H1 (cell line): ENCODE measurements at places on chromosomes 16 and 17. TPM values are rescaled to one million over a fixed set of nuclear protein-coding genes. Genes with fewer than 3 reads are reported as not detected.

GRCh38 chr16:47562366-47562765 is 101.2 kb downstream of the PHKB start:
- no peaks in the 10 kb centered on the region for H3K27me3 ChIP-seq
- H3K4me3 ChIP-seq = no peak overlapping the region
- no peaks in the 10 kb centered on the region for H3K36me3 ChIP-seq
- DNase-seq = no peak

DNA sequence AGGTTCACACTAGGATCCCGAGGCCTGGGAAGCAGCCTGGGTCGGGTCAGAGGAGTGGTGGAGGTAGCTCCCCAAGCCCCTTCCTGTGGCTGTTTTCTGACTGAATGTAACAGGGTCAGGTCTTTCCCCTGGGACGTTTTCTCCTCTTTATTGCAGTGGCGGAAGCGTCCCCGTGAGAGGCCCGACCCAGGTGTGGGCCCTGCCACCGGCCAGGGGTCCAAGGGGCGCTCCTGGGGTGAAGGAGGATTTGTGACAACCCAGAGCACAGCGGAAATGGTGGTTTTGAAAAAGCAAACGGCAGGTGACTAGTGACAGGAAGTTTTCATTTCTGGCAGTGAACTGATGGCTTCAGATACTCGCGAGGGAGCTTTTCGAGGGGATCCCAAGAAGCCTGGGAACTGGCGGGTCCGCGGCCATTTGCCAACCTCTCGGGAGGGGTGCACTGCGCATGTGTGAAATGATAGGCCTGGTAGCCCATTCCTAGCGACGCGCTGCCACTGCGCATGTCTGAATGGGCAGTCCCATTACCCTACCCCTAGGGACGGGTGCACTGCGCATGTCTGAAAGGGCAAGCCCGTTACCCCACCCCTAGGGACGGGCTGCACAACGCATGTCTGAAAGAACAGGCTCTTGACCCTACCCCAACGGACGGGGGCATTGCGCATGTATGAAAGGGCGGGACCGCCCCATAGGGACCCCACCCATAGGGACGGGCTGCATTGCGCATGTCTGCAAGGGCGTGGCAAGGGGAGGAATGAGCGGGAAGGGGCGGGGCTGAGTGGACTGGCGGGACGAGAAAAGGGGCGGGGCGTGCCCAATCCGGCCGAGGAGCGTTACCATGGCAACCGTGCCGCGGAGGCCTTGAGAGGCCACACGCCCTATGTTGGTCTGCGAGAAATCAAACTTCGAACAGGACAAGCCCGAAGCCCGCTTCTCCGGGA is 1747.9 kb downstream of the TP53TG3F start:
- H3K27me3 ChIP-seq = no peaks in the 10 kb centered on the region
- H3K36me3 ChIP-seq = peaks cover 3% of the 10 kb centered on the region; the same call in 1 of the 2 replicates
- DNase-seq = no peak
- no peak overlapping the region for H3K4me3 ChIP-seq
- H3K4me1 ChIP-seq = no peaks in the 10 kb centered on the region
- no peak overlapping the region for H3K27ac ChIP-seq

DNA sequence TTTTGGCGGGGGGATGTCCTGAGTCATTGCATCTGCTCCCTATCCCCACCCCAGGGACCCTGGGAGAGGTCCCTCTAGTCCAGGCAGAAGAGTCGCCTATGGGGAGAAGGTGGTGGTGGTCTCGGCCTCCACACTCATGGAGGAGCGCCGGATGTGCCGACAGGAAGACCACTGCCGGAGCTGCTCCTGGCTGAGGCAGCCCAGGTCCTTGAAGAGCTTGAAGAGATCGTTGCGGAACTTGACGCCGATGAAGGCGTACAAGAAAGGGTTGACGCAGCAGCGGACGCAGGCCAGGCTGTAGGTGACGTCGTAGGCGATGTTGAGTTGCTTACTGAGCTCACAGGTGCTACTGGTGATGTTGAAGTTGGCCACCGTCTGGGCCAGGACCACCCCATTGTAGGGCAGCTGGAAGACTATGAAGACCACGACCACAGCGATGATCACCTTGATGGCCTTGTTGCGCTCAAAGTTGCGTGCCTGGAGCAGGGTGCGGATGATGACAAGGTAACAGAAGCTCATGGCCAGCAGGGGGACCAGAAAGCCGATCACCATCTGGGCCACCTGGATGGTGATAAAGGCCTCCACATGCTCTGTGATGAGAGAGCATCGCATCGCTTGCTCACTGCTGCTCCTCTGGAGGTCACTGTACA is 10.5 kb downstream of the CCR7 start:
- no peak overlapping the region for H3K27ac ChIP-seq
- DNase-seq = no peak
- no peaks in the 10 kb centered on the region for H3K27me3 ChIP-seq

CHAD gene
- 0.17 TPM in 1 of 2 replicates, not detected in the other for total RNA-seq

GRCh38 chr17:32826076-32826475 is 50.8 kb downstream of the MYO1D start:
- no peak for DNase-seq
- H3K27me3 ChIP-seq = no peaks in the 10 kb centered on the region
- H3K4me3 ChIP-seq = no peak overlapping the region
- no peak overlapping the region for H3K27ac ChIP-seq
- H3K4me1 ChIP-seq = no peaks in the 10 kb centered on the region
- no peaks in the 10 kb centered on the region for H3K36me3 ChIP-seq

- no peaks in the 10 kb centered on the region for H3K36me3 ChIP-seq
- peaks cover 17% of the 10 kb centered on the region; the same call in 1 of the 2 replicates for H3K27me3 ChIP-seq
- peaks cover 33% of the 10 kb centered on the region for H3K4me1 ChIP-seq
- DNase-seq = no peak
These were observed 3.7 kb upstream of the RAB40C start for GRCh38 chr16:586047-586644.

CACNA1G gene
- total RNA-seq = 4.8 and 4.9 TPM in 2 replicates

KLHL11 gene
- total RNA-seq = 12.8 and 13.7 TPM in 2 replicates

GRCh38 chr17:1509290-1509881 is 7.0 kb downstream of the INPP5K start:
- no peaks in the 10 kb centered on the region for H3K36me3 ChIP-seq
- no peak overlapping the region for H3K27ac ChIP-seq
- H3K27me3 ChIP-seq = no peaks in the 10 kb centered on the region
- H3K4me3 ChIP-seq = no peak overlapping the region
- H3K4me1 ChIP-seq = no peaks in the 10 kb centered on the region
- no peak for DNase-seq

- DNase-seq = no peak
- H3K4me3 ChIP-seq = no peak overlapping the region
- H3K4me1 ChIP-seq = peaks cover 8% of the 10 kb centered on the region; the same call in 1 of the 2 replicates
- no peak overlapping the region for H3K27ac ChIP-seq
- no peaks in the 10 kb centered on the region for H3K36me3 ChIP-seq
- peaks cover 15% of the 10 kb centered on the region for H3K27me3 ChIP-seq
These were observed 104.7 kb downstream of the MRM1 start for GRCh38 chr17:36705874-36706731.

DNA sequence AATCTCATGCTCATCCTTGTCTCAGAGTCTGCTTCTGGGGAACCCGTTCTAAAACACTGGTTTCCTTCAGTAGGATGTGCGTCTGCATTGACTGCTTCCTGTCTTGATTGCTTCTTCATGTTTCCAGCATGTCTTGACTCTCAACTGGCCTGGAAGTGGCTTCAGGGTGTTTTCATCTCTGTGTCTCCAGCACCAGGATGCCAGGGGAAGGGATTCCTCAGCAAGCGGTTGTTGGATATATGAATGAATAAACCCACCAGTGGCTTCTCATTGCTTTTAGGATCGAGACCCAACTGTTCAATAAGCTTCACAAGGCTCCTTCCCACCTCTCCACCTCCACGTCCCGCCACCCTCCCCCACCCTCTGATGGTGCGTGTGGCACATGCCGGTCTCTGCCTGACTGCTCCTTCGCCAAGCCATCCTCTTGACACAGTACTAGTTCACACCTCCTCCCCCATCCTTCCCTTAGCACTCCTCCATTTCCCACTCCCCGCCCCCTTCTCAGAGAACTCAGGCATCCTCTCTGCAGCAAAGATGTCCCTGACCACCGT is 14.1 kb upstream of the TNS4 start:
- H3K4me1 ChIP-seq = peaks cover 4% of the 10 kb centered on the region
- no peak for DNase-seq
- no peak overlapping the region for H3K4me3 ChIP-seq
- no peaks in the 10 kb centered on the region for H3K27me3 ChIP-seq
- no peak overlapping the region for H3K27ac ChIP-seq
- no peaks in the 10 kb centered on the region for H3K36me3 ChIP-seq

PDP2 gene
- 36.0 and 36.5 TPM in 2 replicates for total RNA-seq

DNA sequence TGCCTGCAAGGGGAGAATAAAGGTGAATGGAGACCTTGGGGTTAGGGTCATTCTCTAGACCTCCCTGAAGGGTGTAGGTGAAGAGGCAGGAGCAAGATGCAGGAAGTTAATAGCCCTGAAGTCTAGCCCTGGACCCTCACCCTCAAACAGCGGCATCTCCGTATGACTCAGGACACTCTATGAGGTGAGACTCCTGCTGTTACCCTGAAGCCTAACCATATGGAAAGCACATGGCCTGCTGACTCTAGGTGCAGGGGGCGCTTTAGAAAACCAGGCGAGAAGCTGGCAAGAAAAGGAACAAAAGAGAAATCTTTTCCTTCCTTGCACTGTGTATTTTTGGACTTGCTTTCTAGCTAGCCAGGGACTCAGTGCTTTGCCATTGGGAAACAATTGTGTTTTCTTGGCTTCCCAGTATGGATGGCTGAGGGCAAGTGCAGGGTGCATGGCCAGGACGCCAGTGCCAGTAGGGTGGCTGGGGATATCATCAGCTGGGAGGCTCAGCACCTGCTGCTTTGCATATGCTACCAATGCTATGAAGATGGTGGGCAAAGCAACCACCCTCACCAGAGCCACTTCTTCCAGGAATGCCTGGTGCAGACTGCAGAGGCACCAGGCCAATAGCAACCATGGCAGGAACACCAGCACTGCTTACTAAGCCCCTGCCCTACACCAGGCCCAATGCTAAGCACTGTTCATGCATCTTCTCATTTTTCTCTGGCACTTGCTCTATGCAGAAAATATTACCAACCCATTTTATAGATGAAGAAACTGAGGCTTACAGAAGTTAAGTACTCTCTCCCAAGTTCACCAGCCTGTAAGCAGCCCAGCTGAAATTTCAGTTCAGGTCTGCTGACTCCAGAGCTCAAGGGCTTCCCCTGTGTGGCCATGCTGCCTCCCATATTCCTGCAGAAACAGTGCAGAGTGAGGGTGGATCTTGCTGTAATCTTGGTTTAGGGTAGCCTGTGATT is 425.1 kb downstream of the SLC39A11 start:
- DNase-seq = no peak
- H3K4me1 ChIP-seq = no peaks in the 10 kb centered on the region
- no peak overlapping the region for H3K27ac ChIP-seq
- no peak overlapping the region for H3K4me3 ChIP-seq

- H3K4me3 ChIP-seq = no peak overlapping the region
- H3K36me3 ChIP-seq = no peaks in the 10 kb centered on the region
- no peak for DNase-seq
- no peaks in the 10 kb centered on the region; the same call in 1 of the 2 replicates for H3K4me1 ChIP-seq
- peaks cover 17% of the 10 kb centered on the region for H3K27me3 ChIP-seq
These were observed 47.5 kb upstream of the MEOX1 start for GRCh38 chr17:43709210-43709609.

DNA sequence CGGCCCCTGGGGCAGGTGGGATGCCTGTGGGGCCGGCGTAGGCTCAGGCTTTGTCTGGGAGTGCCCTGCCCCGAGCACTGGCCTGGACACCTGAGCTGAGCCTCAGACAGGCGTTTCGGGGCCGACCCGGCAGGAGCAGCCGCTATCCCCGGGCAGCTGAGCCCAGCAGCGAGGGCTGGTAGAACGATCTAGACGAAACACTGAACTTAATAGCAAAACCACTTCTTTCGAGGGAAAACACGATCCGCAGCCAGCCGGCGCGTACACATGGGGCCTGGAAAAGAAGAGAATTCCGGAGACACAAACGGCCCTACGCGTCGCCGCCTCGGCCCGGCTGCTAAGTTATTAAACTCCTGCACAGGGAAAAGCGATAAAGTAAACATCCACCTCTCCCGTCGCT is 22.0 kb upstream of the SSTR5 start:
- no peak overlapping the region for H3K27ac ChIP-seq
- no peaks in the 10 kb centered on the region; the same call in 1 of the 2 replicates for H3K27me3 ChIP-seq
- H3K4me1 ChIP-seq = peaks cover 7% of the 10 kb centered on the region
- H3K36me3 ChIP-seq = no peaks in the 10 kb centered on the region
- DNase-seq = no peak

EFNB3 gene
- total RNA-seq = 15.0 and 16.0 TPM in 2 replicates

GRCh38 chr17:8173056-8173870 is 2.9 kb downstream of the TMEM107 start:
- no peak for DNase-seq
- no peaks in the 10 kb centered on the region for H3K36me3 ChIP-seq

ASIC2 gene
- total RNA-seq = 1.1 and 1.2 TPM in 2 replicates

PRCD gene
- 1.4 and 2.1 TPM in 2 replicates for total RNA-seq

- H3K27me3 ChIP-seq = no peaks in the 10 kb centered on the region
- no peaks in the 10 kb centered on the region for H3K4me1 ChIP-seq
- no peak overlapping the region for H3K27ac ChIP-seq
- H3K4me3 ChIP-seq = no peak overlapping the region
- H3K36me3 ChIP-seq = no peaks in the 10 kb centered on the region
- no peak for DNase-seq
These were observed 23.1 kb downstream of the SPACA3 start for GRCh38 chr17:33014751-33015150.

DNA sequence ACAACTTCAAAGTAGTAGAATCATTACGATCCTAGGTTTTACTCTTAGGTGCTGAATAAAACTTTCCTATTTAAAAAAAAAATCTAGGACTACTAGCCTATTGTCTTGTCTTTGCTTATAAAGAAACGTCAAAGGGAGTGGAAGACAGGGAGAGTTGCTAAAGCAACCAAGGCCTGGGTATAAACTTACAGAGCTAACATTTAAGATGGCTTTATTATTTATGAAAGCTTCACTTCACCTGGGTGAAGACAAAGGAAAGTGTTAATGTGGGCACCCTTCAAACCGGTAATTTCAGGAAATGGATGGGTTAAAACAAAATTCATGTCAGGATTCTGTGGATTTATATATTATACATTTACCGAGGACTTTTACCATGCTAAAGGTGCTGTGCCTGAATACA is 2.5 kb downstream of the DUSP14 start:
- no peak for DNase-seq
- H3K4me1 ChIP-seq = peaks cover 13% of the 10 kb centered on the region
- no peaks in the 10 kb centered on the region; the same call in 1 of the 2 replicates for H3K27me3 ChIP-seq
- no peak overlapping the region for H3K4me3 ChIP-seq

DNA sequence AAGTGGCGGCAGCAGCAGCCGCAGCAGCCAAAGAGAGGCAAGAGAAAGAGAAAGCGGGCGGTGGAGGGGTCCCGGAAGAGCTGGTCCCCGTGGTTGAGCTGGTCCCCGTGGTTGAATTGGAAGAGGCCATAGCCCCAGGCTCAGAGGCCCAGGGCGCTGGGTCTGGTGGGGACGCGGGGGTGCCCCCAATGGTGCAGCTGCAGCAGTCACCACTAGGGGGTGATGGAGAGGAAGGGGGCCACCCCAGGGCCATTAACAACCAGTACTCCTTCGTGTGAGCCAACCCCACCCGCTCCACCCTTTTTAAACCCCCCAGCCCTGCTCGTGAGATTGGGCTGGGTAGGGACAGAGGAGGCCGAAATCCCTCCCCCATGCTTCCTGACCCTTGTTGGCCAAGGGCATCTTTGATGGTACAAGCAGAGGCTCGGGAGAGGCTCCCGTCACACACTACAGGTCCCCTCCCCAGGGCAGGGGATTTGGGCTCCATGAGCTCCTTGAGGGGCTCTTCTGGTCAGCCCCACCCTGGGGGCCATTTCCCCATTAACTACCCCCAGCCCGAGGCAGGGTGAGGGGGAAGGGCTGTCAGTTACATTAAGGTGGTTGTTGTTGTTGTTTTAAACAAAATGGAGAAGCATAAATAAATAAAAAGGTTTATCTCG is 4.6 kb upstream of the ATP2A1 start:
- peaks cover 6% of the 10 kb centered on the region for H3K4me1 ChIP-seq
- no peaks in the 10 kb centered on the region for H3K27me3 ChIP-seq
- no peak overlapping the region for H3K4me3 ChIP-seq
- peak; percentile 87 for DNase-seq
- H3K27ac ChIP-seq = no peak overlapping the region
- peaks cover 14% of the 10 kb centered on the region for H3K36me3 ChIP-seq

TMC8 gene
- total RNA-seq = 2.0 and 2.8 TPM in 2 replicates
